Left ventricle myocardium inferior (tissue), 1 donor: ENCODE measurements at places on chromosomes 3 and 15. TPM values are rescaled to one million over a fixed set of nuclear protein-coding genes. Genes with fewer than 3 reads are reported as not detected.

Gene ATR
- 9.1 TPM for total RNA-seq

DNA sequence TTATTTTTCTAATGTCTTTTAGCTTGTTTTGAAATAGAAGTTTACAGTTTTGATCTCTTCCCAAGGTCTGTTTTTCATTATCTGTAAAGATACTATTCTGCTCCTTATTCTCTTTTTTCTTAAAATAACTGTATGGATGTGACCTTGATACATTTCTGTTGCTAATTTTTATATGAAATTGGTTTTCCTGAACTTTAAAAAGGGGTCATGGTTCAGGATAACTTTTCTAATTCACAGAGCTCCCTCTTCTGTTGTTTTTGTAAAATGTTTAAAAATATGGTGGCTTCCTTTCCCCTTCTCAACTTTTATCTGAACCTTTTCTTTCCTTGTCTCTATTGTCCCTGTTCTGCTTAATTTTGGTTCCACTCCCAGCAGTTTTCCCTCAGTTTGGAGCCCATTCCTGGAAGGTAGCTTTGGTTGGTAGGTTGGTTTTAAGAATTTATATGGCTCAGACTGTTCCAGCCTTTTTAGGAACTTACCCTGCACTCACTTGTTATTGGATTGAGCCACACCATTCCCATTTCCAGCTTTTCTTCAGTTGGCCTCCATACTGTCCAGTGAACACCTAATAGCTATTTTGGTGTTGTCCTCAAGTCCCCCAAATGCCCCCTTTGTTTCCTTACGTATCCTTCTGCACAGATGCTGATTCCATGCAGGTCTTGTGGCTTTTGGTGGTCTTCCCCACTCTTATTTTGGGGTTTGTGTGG is 70.3 kb downstream of the SLMAP start:
- H3K27ac ChIP-seq: no peak overlapping the region
- no peak for DNase-seq
- no peaks in the 10 kb centered on the region for H3K36me3 ChIP-seq
- peaks cover 61% of the 10 kb centered on the region for H3K4me1 ChIP-seq
- H3K4me3 ChIP-seq: no peak overlapping the region

DNA sequence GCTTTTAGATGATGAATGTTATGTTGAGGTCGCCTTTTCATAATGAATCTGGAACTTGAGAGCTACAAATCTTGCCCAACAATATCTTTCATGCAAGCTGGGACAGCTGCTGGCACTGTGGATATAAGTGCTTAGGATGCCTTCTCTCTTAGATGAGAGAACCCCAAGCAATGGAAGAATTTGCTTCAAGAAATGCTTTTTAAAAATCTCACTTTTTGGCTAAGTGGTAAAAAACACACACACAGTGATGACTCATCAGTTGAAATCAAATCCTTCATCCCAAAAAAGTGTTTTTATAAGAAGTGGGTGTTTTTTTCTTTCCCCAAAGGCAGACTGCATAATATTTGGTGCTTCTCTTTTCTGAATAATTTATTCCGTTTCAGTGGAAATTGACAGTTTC is 38.4 kb upstream of the GALNT15 start:
- no peak for DNase-seq
- H3K4me1 ChIP-seq: peaks cover 38% of the 10 kb centered on the region
- no peaks in the 10 kb centered on the region for H3K36me3 ChIP-seq

Gene SRGAP3
- total RNA-seq: 10.3 TPM

DNA sequence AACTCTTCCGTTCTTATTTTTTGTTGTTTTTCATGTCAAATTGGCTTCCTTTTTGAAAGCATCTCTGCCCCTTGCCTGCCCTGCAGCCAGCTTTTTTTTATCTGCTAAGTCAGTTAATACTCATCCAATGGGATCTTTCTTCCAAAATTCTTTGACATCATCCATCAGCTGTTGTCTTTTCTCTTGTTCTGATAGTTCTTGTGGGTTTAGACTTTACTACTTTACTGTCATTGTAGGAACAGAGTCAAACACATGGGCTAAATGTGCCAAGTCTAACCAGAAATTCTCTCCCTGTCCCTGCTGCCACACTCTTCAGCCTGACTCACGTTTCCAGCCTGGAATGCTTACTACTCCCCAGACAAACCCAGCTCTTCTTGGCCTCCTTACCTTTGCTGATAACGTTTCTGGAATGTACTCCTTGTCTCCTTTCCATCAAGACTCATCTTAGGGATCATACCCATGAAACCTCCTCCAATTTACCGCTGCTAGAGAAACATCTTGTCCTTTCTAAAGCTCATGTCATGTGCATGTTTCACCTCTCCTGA is 10.7 kb upstream of the VPS8 start:
- peaks cover 13% of the 10 kb centered on the region for H3K4me1 ChIP-seq
- no peaks in the 10 kb centered on the region for H3K36me3 ChIP-seq
- peaks cover 32% of the 10 kb centered on the region for H3K27me3 ChIP-seq
- no peak for DNase-seq
- no peak overlapping the region for H3K27ac ChIP-seq
- H3K4me3 ChIP-seq: no peak overlapping the region

DNA sequence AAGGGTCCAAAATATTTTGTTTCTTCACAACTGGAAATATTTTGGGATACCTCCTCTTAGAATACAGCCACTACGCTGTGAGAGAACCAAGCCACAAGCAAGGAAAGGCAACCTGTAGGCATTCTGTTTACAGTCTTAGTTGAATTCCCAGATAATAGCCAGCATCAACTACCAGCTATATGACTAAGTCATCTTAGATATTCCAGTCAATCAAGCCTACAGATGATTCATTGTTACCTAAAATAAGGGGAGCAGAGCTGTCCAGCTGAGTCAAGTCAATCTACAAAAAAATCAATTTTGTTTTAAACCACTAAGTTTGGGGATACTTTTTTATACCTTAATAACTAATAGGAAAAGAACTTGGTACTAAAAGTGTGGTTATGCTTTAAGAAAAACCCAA is 526.4 kb upstream of the DPPA4 start:
- H3K27ac ChIP-seq: no peak overlapping the region
- H3K4me3 ChIP-seq: no peak overlapping the region
- H3K36me3 ChIP-seq: no peaks in the 10 kb centered on the region

Gene PATL2
- 3.7 TPM for total RNA-seq

DNA sequence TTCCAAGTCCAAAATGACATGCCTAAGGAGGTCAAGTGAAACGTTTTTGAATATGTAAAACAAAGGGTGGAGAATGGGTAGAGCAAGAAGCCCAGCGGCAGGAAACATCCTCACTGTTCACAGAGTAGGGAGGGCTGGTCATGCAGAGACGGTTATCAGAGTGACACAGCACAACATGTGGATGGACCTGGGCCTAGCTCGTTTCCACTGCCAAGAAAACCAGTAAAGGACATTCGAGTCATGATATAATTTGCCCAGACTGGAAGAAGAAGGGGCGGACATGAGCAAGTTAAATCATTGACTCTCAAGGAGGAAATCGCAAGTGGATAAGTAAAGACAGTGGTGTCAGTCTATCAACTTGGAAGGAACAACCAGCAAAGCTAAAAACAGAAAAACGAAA is 89.3 kb downstream of the LRIG1 start:
- no peak overlapping the region for H3K4me3 ChIP-seq
- H3K4me1 ChIP-seq: peaks cover 96% of the 10 kb centered on the region
- H3K27me3 ChIP-seq: no peaks in the 10 kb centered on the region

Gene ACY1
- 20.2 TPM for total RNA-seq

DNA sequence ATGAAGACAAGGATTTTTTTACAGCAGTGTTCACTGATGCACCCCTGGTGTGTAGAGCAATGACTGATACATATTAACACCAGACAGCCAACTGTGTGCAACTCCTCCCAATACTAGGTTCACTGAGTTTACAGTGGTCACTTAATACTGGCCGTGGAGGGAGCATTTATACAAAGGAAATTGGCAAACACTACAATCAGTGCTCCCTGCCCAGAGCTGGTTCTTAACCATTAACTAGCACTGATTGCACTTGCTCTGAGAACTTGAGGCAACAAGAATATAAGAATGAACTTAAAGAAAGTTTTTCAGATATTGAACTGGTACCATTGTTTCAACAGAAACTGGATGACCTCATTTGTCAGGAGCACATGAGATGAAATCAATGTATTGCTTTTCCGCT is 110.6 kb downstream of the MAGI1 start:
- no peaks in the 10 kb centered on the region for H3K36me3 ChIP-seq
- no peak for DNase-seq
- peaks cover 23% of the 10 kb centered on the region for H3K4me1 ChIP-seq
- H3K4me3 ChIP-seq: no peak overlapping the region
- no peaks in the 10 kb centered on the region for H3K27me3 ChIP-seq
